ENCODE measurements at places on chromosomes 12 and 14.

GRCh38 chr12:29614694-29615325, 117.3 kb upstream of the OVCH1 start:
- no peak for DNase-seq

DNA sequence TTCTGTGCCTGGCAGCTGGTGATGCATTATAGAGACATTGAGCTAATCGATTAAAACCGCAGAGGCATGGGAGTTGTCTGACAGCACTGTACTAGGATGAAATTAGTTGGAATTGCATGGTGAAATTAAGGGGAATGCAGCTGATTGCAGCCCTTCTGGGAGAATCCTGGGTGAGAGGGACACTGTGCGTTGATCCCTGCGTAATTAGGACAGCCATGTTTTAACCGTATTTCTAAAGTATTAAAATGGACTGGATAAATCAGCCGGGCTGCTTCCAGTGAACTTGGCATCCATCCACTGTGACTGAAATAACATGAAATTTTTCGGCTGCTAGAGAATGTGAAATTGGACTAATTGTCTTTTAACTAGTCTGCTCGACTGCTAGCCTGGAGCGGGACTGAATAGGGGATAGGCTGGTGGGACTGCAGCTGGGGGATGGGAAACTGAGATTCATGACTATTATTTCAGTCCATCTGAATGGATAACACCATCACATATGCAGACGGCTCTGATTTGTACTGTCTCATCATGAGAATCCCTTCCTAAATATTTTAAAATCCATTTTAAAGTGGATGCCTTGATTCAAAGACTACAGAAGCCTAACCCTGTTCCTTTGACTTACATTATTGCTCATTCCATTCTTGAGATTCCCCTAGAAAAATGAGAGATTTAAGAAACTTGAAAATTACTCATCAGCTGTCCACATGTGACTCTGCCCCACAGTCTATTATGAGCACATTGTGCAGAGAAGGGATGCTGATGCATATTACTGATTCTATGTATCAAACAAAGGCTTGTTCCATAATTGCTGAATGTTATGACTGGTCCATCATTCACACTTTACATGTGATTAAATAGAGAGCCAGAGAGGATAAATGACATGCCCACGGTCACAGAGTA, 343.9 kb downstream of the NPAS3 start:
- no peak for DNase-seq

- DNase-seq: no peak
Measured at GRCh38 chr12:9349888-9350885, 142.0 kb upstream of the PZP start.

GRCh38 chr12:47799357-47799955, 20.2 kb downstream of the HDAC7 start:
- peak; percentile 32 for DNase-seq

DNA sequence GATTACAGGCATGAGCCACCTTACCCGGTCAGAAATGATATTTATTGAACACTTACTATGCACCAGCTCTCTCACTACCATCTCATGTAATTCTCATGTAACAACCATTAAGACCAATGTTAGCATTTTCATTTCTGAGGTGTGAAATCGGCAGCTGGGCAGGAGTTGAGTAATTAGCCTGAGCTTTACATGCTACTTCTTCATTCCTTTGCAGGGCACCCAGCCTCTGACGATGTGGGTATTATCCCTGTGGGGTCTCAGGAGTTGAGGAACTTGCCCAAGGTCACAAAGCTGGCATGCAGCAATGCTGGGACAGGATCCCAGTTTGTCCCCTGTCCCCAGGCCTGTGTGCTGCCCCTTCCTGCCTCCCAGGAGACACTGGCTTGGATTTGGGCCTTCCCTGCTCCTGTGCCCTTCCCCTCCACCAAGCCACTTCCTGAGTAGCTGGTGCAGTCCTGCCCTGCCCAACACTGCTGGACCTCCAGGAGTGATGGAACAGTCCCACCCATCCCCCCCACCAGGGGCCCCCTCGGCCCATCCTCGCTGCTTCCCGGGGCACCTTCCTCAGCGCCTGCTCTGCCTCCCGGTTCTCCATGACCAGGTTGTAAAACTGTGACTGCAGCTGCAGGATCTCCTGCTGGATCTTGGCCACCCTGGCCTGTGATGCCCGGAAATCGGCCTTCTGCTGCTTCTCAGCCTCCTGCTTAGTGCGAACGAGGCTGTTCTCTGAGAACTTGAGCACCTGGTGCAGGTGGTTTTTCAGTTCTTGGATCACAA, 14.7 kb downstream of the RITA1 start:
- no peak for DNase-seq

GRCh38 chr12:124484526-124484953, 82.9 kb downstream of the NCOR2 start:
- no peak for DNase-seq

DNA sequence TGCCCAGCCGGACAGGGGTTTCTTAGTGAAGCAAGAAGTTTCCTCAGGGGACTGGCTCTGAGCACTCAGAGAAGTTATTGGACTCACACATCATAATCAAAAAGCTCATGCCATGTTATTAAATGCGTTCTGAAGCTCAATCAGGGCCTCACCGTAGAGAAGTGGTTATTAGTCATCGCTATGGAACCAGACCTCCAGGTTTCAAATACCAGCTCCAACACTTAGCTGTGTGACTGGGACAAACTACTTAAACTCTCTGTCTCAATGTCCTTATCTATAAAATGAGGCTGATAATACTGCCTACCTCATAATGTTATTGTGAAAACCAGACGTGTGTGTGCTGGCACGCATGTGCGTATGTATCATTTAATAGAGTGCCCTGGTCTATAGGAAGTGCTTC, 7.3 kb downstream of the STAT6 start:
- DNase-seq: no peak

GRCh38 chr12:57430112-57430930, 522 bp downstream of the R3HDM2 start:
- DNase-seq: no peak

GRCh38 chr14:60226298-60226697, 22.7 kb upstream of the PPM1A start:
- DNase-seq: no peak

All from amygdala (tissue), 56 donors.